ENCODE measurements at places on chromosomes 6 and 20.

GRCh38 chr6:34149831-34150400 lies 4.0 kb upstream of the GRM4 start:
- no peak for DNase-seq

DNA sequence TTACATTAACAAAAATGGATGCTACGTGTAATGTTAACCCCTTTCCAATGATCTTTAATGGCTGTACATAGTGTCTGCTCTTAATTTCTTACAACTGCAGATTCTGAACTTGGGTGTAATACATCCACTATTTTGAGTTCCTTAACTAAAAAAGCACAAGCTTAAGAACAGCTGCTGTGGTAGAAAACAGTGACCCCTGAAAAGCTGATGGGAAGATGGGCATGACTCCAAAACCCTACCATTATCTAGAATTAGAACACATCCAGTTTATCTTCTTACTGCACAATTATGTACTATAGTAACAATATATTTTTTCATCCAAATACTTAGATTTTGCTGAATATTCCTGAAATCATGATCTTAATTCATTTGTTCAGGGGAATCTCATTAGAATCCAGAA lies 49.3 kb downstream of the LYRM4 start:
- DNase-seq = no peak

- no peak for DNase-seq
These were observed 9.1 kb downstream of the ZNFX1 start for GRCh38 chr20:49268600-49269365.

DNA sequence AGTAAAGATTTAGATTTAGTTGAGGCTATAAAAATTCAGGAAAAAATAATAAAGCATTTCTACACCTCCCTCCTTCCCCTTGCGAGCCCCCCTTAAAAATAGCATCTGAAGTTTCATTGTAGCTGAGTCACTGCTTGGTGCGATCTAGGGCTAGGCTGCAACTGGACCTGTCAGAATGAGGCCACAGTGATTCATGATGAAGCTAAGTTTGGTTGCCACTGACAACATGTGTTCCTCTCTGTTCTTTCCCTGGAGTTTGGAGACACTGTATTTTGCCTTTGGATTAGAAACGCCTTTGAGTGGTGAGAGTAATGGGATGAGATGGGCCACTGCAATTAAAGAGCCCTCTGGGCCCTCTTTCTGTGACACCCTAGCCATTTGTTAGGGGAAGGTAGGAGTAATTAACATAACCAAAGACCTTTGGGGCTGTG lies 334.1 kb downstream of the NRN1 start:
- DNase-seq = no peak

- peak; percentile 49 for DNase-seq
These were observed 45.2 kb downstream of the THEMIS start for GRCh38 chr6:127855542-127856159.

DNA sequence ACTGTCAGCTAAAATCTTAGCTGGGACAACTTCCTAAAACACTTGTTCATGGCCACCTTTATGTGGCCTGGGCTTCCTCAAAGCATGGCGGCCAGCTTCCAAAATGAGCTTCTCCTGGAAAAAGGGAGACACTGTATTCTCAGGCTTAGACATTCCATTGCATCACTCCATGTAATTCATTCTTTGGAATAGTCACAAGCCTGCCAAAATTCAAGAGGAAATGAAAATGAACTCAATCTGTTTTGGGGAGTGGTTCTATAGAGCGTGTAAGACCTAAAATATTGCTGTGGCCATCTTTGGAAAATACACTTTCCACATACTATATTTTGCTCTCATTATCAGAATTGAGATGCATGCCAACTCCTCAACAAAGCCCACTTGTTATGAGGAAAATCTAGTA lies 687.0 kb downstream of the KIF16B start:
- no peak for DNase-seq

GRCh38 chr6:166697113-166697512 lies 70.1 kb upstream of the RPS6KA2 start:
- no peak for DNase-seq

DNA sequence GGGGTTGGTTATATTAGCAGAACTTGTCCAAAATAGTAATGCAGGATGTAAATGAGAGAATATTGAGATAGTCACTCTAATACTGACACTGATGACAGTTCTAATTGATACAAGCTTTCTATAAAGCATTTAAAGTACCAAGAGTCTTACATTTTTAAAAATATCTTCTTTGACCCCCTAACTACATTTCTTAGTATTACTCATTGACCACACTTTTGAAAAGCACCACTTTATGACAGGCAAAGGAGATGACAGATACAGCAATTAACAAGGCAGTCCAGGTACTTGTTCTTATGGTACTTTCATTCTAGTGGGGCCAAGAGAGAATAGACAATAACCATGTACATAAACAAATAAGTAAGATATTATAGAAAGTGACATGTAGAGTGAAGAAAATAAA lies 139.4 kb upstream of the EYA4 start:
- no peak for DNase-seq

DNA sequence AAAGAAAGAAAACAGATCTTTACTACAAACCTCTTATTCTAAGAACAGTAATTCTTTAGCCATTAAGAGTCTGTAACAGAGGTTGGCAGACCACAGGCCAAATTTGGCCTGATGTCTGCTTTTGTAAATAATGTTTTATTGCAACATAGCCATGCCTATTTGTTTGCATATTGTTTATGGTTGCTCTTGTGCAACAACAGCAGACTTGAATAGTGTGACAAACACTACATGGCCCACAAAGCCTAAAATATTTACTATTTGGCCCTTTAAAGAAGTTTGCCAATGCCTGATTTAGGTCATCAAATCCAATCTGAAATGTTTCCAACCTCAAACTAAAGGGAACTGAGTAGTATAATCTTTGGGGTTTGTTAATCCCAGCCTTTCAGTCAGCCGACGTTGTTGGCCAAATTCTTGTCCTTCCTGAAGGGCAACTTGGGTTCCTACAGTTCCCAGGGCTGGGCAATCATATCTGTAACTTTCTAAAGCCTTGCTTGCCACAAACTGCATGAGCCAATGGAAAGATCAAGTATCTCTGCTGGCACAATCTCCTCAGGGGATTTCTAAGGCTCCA lies 33.9 kb upstream of the TBC1D20 start:
- no peak for DNase-seq

DNA sequence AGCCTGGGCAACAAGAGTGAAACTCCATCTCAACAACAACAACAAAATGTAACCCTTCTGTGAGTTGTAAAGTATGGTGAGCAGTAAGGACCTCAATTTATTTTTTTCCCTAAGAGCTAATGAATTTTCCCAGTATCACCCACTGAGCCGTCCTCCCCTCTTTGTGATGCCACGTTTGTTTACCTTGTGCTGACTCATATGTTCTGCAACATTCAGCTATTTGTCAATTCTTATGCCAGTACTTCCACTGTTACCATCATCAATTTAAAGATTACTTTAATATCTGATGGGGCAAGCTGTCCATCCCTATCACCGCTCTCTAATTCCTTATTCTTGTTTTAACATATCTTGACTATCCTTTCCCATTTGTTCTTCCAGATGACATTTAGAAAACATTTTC lies 37.5 kb downstream of the MAK start:
- no peak for DNase-seq

GRCh38 chr20:11008444-11009033 lies 334.7 kb upstream of the JAG1 start:
- no peak for DNase-seq
